H9 (cell line): ENCODE measurements at places on chromosomes 7 and 10.
A peak's percentile ranks its signal among the peaks of the same experiment; 100 is the strongest.

- no peak for DNase-seq
Measured at GRCh38 chr7:99032928-99033327, 111.0 kb downstream of the SMURF1 start.

DNA sequence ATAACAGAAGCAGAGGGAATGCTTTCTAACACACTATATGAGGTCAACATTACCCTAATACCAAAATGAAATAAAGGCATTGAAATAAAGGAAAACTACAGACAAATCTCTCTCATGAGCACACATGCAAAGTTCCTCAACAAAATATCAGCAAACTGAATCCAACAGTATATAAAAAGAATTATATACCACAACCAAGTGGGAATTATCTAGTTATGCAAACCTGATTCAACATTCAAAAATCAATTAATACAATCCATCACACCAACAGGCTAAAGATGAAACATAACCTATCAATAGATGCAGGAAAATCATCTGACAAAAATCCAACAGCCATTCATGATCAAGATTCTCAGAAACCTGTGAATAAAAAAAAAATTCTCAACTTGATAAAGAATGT lies 34.5 kb downstream of the LMBR1 start:
- DNase-seq, result no peak

GRCh38 chr10:30529373-30529998 lies 95.5 kb downstream of the MAP3K8 start:
- DNase-seq, result peak; percentile 40

DNA sequence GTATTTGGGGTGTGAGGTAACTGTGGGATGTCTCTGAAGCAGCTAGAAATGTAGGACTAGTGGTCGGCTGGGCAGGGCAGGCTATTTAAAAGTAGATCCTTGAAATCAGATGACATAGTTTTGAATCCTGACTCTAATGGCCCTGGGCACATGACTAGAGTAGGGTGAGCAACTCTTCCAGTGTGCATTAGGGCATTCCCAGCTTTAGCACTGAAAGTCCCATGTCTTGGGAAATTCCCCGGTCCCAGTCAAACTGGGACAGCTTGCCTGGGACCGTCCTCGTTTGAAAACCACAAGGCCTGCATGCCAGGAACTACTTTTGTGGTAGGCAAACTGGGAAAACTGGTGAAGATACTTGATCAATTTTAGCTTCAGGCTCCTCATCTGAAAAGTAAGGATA lies 255.3 kb downstream of the PTEN start:
- no peak for DNase-seq

DNA sequence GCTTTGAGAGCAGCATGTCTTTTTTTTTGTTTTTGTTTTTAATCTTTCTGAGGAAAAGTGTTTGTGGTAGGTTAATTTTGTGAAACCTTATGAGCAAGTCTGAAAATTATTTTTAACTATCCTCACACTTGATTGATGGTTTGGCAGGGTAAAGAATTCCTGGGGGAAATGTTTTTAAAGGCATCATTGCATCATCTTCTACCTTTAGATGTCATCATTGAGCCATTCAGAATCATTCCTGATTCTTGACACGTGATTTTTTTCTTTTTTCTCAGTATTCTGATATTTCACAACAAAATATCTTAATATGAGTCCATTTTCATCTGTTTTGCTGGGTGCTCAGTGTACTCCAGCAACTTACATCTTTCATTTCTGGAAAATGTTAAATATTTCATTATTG lies 28.3 kb downstream of the PALS2 start:
- no peak for DNase-seq

GRCh38 chr10:19848226-19848985 lies 32.2 kb downstream of the PLXDC2 start:
- no peak for DNase-seq

GRCh38 chr10:19488592-19489280 lies 327.5 kb upstream of the PLXDC2 start:
- peak; percentile 92 for DNase-seq

GRCh38 chr7:127629268-127629854 lies 11.4 kb upstream of the PAX4 start:
- peak; percentile 95 for DNase-seq

DNA sequence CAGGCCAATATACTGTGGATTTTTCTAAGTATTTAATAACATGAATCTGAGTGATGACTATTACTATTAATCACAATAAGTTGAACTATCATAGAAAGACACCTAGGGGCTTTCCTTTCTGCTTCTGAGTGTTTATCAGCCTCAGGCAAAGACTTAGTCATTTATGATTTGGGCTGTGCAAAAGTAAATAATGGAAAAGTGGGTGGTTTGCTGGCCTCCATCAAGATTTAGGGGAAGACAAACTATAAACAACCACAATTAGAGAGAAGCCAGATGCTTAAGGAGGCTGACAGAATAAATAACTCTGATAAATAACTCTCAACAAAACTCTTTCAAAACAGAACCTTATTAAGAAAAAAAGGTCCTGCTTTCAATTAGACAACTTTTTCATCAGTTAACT lies 64.7 kb downstream of the MACC1 start:
- no peak for DNase-seq

DNA sequence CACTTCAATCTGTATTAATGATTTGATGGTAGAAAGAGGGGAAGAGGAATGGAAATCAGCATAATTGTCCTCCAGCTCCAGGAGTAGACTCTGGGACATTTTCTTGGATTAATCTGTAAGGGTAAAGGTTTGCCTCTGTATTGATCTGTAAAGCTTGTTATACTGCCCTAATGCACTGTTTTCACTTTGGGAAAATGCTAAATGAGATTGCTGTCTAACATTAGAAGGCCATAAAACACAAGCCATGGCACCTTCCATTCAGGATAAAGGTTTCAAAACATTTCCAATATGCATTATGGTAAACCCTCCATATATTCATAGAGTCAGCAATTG lies 222.8 kb upstream of the PLXNA4 start:
- DNase-seq, result no peak

DNA sequence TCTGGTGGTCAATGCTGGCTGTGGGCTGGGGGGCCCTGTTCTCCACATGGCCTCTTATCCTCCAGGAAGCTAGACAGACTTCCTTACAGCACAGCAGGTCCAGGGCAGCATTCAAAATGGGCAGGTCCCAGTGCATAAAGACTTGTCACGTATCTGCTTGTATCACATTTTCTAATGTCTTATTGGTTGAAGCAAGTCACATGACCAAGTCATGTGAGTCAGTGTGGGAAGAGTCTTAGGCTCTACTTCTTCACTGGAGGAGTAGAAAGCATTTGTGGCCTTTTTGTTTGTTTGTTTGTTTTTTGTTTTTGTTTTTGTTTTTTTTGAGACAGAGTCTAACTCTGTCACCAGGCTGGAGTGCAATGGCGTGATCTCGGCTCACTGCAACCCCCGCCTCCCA lies 104.7 kb downstream of the COL13A1 start:
- DNase-seq, result no peak

DNA sequence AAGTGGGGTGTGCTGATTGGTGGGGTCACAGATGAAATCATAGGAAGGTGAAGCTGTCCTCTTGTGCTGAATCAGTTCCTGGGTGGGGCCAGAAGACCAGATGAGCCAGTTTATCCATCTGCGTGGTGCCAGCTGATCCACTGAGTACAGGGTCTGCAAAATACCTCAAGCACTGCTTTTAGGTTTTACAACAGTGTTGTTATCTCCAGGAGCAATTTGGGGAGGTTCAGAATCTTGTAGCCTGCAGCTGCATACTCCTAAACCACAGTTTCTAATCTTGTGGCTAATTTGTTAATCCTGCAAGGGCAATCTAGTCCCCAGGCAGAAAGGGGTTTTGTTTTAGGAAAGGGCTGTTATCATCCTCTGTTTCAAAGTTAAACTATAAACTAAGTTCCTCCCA lies 17.0 kb upstream of the IFRD1 start:
- DNase-seq, result no peak

GRCh38 chr10:117188371-117188770 lies 8.9 kb upstream of the KCNK18 start:
- no peak for DNase-seq

DNA sequence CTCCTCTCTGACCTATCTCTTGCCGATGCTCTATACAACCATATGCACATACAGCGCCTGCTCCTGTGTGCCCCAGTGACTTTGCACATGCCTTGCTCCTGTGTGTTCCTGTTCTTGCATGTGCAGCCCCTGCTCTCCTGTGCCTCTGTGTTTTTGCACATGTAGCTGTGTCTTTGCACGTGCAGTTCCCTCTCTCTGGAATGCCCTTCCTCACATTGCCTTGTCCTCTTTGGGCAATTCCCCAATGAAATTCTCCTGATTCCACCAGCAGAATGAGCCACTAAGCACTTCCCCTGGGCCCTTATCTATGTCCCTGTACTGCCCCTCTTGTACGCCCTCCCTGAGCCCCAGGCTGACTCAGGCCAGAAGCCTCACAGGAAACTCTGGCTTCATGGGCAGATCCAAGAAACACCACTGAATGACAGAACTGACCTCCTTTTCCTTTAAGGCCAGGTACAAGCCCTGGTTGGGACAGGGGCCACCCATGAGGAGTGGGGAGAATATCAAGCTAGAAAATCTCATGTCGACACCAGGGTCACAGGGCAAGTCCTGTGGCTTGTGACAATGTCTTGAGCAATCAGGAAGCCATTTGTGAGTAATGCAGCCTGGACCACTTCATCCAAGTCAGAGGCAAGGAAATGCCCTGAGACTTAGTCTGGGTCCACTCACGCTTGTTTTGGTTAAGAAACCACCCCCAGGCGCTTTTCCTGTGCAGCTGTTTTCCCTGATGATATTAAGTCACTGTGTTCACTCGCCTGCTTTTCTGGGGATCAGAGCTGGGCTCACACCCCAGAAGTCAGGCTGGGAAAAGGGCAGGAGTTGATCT lies 1.9 kb upstream of the ARHGAP22 start:
- DNase-seq, result no peak
